ENCODE measurements at places on chromosomes 1 and 21. TPM values are rescaled to one million over a fixed set of nuclear protein-coding genes. Genes with fewer than 3 reads are reported as not detected.

The FCAMR gene
- not detected for total RNA-seq

The FAM151A gene
- total RNA-seq: not detected

The RGS8 gene
- not detected for total RNA-seq

- H3K27ac ChIP-seq: no peak overlapping the region
- H3K4me1 ChIP-seq: peaks cover 16% of the 10 kb centered on the region
- H3K27me3 ChIP-seq: no peaks in the 10 kb centered on the region
- no peak overlapping the region for H3K4me3 ChIP-seq
- H3K36me3 ChIP-seq: no peaks in the 10 kb centered on the region
- no peak for DNase-seq
Measured at GRCh38 chr1:85198864-85199263, 2.0 kb downstream of the SYDE2 start.

GRCh38 chr1:20439282-20439681 is 46.7 kb downstream of the CAMK2N1 start:
- no peak overlapping the region for H3K27ac ChIP-seq
- no peaks in the 10 kb centered on the region for H3K36me3 ChIP-seq
- H3K27me3 ChIP-seq: no peaks in the 10 kb centered on the region
- H3K4me3 ChIP-seq: no peak overlapping the region
- DNase-seq: no peak
- peaks cover 10% of the 10 kb centered on the region for H3K4me1 ChIP-seq

The MROH9 gene
- not detected for total RNA-seq

DNA sequence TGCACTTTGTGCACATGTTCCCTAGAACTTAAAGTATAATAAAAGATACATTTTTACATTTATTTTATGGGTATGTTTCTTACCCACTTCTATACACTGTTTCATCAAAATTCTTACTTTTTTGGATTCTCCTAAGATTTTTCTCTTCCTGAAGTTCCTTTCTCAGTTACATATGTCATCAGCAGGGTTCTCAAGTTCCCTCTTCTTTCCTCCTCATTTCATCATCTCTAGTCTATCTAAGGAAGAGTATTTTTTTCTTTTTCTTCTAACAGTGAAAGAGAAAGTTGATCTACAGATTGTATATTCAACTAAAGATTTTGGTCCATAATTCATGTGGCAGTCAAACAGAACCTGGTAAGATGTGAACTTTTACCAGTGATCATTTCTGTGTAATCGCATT is 41.2 kb upstream of the CYYR1 start:
- no peaks in the 10 kb centered on the region for H3K4me1 ChIP-seq
- no peak overlapping the region for H3K27ac ChIP-seq
- no peaks in the 10 kb centered on the region for H3K27me3 ChIP-seq
- H3K4me3 ChIP-seq: no peak overlapping the region

The VCAM1 gene
- 0.17 TPM for total RNA-seq

The CD84 gene
- 0.02 TPM for total RNA-seq

DNA sequence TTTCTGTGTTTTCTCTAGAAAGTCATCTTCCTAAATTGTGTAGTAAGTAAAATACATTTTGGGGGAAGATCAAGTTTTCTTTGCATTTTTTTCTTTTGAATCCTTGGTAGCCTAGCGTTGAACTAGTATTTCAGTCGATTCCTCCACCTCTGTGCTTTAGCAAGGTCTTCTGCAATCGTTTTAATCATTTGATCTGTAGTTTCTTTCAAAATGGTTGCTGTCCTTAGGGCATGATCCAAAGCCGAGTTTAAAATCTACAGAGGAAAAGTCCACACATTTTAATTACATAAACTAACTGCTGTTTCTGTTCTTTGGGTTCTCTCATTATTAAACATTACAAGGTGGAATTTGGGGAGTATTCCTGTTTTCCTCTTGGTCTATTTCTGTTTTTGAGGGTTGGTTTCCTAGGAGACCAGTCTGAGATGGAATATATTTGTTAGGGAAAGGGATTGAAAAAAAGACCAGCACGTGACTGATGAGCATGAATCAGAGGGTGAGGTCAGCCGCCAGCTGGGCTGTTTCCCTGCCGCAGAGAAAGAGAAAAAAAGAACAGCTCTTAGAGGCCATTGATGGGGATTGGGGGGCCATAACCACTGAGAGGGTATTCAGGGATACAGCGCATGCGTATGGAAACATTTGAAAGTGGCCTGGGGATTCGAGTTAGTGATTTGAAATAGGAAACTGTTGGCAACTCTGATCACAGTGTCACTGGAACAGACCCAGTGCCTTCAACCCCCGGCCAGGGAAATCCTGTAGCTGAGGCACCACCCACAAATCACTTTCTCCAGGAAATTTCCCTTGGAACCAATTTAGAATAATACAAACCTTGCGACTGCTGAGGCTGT is 40.6 kb downstream of the AKNAD1 start:
- no peaks in the 10 kb centered on the region for H3K27me3 ChIP-seq
- H3K27ac ChIP-seq: no peak overlapping the region
- H3K36me3 ChIP-seq: no peaks in the 10 kb centered on the region
- peaks cover 6% of the 10 kb centered on the region for H3K4me1 ChIP-seq
- no peak for DNase-seq

DNA sequence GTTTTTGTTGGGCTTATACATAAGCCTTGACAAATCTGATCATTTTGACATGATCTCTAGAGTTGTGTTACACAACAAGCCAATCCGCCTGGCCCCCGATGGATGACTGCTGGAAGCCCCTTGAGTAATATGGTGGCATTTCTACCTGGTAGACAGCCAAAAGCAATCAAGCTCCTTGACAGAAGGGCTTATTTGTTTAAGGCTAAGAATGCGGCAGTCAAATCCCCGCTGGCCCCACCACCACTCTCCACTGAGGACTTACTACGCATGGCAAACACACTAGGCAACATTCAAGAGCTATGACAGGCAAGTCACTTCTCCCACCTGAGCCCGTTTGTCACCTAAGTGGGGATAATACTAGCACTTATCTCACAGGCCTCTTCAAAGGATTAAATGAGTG is 33.4 kb upstream of the C1orf198 start:
- no peak overlapping the region for H3K4me3 ChIP-seq
- no peak for DNase-seq
- H3K27ac ChIP-seq: no peak overlapping the region
- H3K4me1 ChIP-seq: no peaks in the 10 kb centered on the region
- no peaks in the 10 kb centered on the region for H3K27me3 ChIP-seq

DNA sequence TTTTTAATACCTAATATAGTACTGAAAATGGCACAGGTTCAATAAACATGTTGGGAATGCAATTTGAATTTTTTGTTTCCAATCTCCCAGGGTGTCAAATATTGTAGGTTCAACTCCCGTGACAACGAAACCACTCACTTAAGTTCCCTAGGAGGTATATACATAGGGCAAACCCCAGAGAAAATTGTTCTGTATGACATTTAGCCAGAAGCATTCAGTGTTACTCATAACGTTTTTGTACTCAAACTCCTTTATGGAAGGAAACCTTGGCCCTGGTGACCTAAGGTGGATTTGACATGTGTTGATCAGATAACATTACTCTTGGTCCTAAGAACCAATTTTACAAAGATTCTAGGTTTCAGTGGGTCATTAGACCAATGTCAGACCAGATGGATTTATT is 110.6 kb downstream of the USP25 start:
- H3K4me1 ChIP-seq: no peaks in the 10 kb centered on the region
- no peak for DNase-seq
- no peaks in the 10 kb centered on the region for H3K36me3 ChIP-seq
- no peaks in the 10 kb centered on the region for H3K27me3 ChIP-seq
- no peak overlapping the region for H3K27ac ChIP-seq

DNA sequence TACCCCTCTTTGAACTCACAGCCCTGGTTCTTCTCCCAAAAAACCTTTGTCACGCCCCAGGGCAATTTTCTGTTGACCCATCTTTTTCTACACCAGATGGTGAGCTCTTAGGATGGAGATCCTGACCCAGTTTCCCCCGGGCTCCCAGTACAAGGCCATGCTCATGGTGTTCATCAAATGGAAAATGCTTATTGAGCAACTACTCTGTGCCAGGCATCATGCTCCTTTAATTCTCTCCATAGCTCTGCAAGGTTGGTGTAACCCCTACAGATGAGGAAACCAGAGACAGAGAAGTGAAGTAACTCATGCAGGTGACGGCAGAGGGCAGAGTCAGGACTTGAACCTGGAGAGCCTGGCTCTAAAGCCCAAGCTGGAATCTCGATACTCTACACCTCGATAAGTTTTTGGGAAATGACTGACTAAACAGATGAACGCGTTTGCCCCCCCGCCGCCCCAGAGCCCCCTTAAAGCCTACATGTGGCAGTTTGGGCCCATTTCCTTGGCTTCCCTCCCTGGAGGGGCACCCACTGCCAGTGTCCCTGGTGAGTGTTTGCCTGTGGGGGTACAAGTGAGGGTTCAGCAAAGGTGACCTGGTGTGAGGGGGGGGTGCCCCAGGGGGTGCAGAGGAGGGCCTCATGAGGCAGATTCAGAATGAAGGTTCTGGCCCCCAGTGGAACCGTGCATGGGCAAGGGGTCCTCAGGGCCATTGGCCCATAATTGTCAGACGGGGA is 30.2 kb upstream of the RUNX3 start:
- no peak for DNase-seq
- no peak overlapping the region for H3K4me3 ChIP-seq
- no peaks in the 10 kb centered on the region for H3K27me3 ChIP-seq
- H3K36me3 ChIP-seq: no peaks in the 10 kb centered on the region

The RCSD1 gene
- 0.15 TPM for total RNA-seq

- H3K27ac ChIP-seq: no peak overlapping the region
- no peaks in the 10 kb centered on the region for H3K36me3 ChIP-seq
- H3K4me3 ChIP-seq: no peak overlapping the region
Measured at GRCh38 chr21:41698071-41698470, 68.8 kb downstream of the RIPK4 start.

DNA sequence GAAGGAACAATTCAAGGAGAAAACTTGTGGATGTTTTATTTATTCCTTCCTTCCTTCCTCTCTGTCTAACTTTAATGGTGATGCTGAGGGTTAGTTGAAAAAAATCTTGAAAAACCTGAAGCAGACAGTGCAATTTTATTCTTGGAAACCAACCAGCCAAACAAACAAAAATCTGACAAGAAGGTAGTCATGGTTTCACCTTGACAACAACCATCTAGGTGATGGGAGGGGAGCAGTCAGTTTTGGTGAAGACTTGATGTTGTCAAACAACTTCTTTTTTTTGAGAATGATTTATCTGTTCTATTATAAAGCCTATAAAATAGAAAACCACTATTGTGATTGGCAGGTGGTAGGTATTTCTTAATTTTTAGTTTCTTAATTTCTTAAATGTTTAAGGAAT is 92.4 kb upstream of the GPR88 start:
- H3K4me3 ChIP-seq: no peak overlapping the region
- DNase-seq: no peak
- H3K4me1 ChIP-seq: no peaks in the 10 kb centered on the region

The EDARADD gene
- 0.30 TPM for total RNA-seq

DNA sequence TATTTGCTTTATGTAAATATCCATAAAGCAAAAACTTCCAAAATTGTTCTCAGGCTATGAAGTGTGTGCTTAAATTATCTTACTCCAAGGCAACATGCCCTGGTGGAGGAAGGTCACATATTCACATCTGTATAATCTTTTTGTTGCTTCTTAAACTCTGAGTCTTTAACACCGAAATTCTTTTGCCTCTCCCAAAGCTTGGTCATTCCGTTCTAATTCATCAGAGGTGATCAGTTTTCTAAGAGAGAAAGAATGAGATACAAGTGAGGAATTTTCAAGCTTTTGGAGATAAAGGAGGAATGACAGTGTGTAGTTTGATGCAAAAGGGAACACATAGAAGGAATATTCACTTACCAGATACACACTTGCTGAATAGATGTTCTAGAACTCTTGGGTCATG is 561.7 kb downstream of the LTN1 start:
- H3K36me3 ChIP-seq: no peaks in the 10 kb centered on the region
- no peak overlapping the region for H3K27ac ChIP-seq
- H3K4me1 ChIP-seq: no peaks in the 10 kb centered on the region
- H3K27me3 ChIP-seq: no peaks in the 10 kb centered on the region
- no peak for DNase-seq

- no peak overlapping the region for H3K27ac ChIP-seq
- no peak for DNase-seq
- no peaks in the 10 kb centered on the region for H3K4me1 ChIP-seq
- no peaks in the 10 kb centered on the region for H3K36me3 ChIP-seq
Measured at GRCh38 chr1:208526613-208527125, 282.5 kb upstream of the PLXNA2 start.

- no peak overlapping the region for H3K4me3 ChIP-seq
- H3K36me3 ChIP-seq: no peaks in the 10 kb centered on the region
- no peak overlapping the region for H3K27ac ChIP-seq
- H3K4me1 ChIP-seq: no peaks in the 10 kb centered on the region
- H3K27me3 ChIP-seq: no peaks in the 10 kb centered on the region
- DNase-seq: no peak
Measured at GRCh38 chr1:165639821-165640623, 9.0 kb downstream of the MGST3 start.

DNA sequence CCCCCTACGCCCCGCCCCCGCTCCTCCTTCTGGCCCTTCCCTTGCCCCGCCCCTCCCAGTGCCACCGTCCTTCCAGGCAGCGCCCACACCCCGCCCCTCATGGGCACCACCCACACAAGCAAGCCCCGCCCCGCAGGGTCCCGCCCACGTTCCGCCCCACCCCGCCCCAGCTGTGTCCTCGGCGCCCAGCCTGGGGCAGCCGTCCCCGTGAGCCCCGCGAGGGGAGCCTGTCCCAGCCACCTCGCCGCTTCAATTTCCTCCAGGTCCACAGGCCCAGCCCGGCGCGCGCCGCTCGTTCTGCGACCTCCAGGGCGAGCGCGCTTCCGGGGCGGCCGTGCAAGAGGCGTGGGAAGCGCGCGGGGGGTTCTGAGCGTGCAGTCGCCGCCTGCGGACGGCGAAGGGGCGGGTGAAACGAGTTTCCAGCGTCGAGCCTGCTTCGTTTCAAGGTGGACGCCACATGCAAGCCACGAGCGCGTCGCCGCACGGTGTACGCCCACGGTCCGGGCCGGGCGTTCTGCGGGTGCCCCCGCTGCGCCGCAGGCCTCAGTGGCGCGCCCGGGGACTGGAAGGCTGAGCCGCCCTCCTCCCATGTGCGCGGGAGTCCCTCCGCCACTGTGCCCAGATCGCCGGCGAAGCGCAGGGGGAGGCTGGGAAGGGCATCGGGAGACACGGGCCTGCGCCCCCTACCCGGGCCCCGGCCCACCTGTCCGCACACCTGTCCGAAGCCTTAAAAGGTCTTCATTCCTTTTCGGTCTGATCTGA is 10.8 kb upstream of the FAAP20 start:
- no peaks in the 10 kb centered on the region for H3K36me3 ChIP-seq
- no peaks in the 10 kb centered on the region for H3K27me3 ChIP-seq
- peak overlapping the region; percentile 71 for H3K27ac ChIP-seq
- DNase-seq: peak; percentile 86
